ENCODE measurements at places on chromosomes 4 and X.
A peak's percentile ranks its signal among the peaks of the same experiment; 100 is the strongest.

GRCh38 chr4:180052629-180053028, 2190.6 kb upstream of the TENM3 start:
- no peak for DNase-seq

DNA sequence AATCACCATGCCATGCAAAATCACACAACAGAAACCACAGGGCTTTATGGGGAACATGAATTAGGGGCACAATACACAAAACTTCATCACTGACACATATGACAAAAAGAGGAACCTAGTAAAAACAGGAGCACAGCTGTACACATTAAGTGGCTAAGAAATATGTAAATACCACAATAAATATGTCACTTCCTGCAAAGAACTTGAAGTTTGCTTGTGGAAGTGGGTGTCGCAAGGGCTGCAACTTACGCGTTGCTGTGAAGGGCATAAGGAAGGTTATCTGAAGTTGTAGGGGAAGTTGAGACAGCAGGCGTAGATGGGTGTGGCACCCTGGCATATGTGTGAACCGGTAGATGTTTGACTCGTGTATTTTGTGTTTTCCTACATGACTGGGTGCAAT, 42.4 kb downstream of the CLCN4 start:
- no peak for DNase-seq

DNA sequence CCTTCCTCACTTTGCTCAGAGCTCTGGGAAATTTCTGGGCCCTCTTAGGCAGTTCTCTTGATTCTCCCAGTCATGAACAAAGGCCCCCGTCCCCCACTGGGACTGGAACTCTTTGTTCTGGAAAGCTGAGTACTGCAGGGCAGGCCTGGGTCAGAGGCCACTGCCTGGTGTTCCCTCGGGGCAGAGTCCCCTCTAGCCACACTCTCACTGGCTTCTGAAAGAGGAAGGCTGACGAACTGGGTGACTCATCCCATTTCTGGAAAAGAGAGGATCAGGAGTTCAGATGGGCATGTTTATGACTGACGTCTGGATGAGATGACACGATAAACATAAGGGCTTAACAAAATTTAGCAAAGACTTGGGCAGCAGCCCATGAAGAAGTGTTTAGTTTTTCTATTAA, 47.7 kb downstream of the DDX3X start:
- DNase-seq = no peak

DNA sequence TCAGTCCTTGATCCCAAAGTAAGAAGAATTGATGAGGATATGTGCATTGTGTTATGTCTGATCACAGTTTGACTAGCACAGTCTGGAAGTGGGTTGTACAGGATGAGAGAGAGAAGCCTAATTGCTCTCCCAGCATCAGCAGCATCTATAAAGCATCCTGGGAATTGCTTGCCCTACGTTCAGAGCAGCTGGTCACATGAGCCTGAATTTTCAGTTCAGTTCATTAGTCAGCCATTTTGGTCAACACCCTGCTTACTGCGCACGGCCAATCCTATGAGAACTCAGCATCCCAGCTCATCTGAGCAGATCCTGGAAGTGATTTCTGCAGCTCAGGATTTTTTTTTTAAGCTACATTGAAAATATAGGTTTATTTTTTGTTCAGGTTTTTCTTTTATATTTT, at the start of gene RUFY3:
RUFY3 (plus strand) TSS at position 218 of the 400 bp plus-strand sequence. CDS start 610 bp downstream, outside the sequence.
- peak; percentile 74 for DNase-seq

DNA sequence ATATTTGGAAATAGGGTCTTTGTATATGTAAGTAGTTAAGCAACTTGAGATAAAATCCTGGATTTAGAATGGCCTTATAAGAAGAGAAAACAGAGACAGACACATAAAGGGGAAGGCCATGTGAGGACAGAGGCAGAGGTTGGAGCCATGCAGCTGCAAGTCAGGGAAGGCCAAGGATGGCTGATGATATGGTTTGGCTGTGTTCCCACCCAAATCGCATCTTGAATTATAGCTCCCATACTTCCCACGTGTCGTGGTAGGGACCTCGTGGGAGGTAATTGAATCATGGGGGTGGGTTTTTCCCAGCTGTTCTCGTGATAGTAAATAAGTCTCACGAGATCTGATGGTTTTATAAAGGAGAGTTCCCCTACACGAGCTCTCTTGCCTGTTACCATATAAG, 76.3 kb downstream of the STK32B start:
- DNase-seq = no peak

- no peak for DNase-seq
These were observed 468.2 kb upstream of the DIPK2B start for GRCh38 chrX:45668686-45669443.

DNA sequence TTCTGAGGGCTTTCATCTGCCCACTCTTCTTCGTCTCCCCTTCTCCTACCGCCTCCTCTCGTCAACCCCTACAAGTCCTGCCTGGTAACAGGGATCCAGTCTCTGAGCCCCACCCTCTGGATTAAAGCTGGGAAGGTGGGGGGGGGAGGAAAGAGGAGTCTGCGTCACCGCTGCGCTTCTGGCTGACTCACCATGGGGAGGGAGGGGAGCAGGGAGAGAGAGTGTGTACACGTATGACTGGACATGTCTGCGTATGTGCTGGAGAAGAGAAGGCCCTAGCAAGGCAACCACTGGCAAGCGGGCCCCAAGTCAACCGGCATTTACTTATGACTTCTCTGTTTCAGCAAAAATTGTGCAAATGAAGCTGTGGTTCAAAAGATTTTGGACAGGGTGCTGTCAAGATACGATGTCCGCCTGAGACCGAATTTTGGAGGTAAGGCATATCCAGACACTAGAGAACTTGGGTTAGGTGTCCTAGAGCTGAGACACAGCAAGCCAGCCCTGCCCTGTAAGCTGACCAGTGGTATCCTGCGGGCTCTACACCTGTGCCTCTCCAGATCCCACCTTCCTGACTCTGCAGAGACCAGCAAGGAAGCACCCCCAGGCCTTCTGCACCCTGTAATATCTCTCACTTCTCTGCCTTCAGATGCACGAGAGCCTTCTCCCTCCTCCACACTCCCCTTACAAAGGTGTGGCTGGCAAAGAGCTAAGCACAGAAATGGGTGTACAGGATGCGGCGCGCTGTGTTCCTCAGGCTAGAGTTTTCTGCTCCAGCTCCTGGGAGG, 2.5 kb downstream of the GABRQ start:
- no peak for DNase-seq

GRCh38 chr4:83208371-83209365, 75.9 kb downstream of the COQ2 start:
- peak; percentile 35 for DNase-seq

DNA sequence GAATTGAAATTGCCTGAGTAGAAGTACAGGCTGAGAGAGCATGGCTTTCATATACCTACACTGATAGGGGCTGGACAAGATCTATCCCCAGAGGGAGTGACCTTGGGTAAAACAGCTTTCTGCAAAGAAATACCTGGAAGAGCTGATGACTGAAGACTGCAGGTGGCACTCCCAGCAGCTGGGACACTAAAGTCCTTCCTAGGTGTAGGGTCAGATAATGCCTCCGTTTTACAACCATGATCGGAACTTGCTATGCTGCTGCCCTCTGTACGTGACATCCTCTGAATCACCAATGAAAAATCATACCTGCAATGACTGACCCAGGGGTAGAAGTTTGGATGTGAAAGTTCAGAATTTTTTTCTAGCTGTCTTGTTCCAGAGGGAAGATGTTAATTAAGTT, 107.2 kb upstream of the WDR1 start:
- no peak for DNase-seq

DNA sequence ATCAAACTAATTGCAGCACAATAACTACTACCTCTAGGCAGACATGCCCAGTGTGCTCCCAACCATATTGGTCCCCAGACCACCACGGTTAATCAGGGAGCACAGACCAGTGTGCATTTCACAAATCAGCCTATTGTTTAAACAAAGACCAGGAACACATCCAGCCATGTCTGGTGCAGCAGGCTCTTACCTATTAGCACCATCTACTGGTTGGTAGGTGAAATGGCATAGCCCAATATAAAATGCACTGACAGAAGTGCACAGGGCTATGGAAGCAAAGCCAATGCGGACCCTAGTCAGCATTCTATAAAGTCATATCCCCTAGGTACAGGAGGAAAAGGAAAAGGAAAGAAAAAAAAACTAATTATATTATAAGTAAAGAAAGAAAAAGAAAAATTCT, 15.5 kb upstream of the CYLC1 start:
- peak; percentile 41 for DNase-seq

Measured in NCI-H524 (cell line).